ENCODE measurements at places on chromosomes 2 and 18. TPM values are rescaled to one million over a fixed set of nuclear protein-coding genes. Genes with fewer than 3 reads are reported as not detected.

The IL37 gene
- polyA plus RNA-seq, result not detected

The ABCB11 gene
- 0.13 TPM for polyA plus RNA-seq

The EGR4 gene
- not detected for polyA plus RNA-seq

The GPR35 gene
- 1.2 TPM for polyA plus RNA-seq

The IL1RL2 gene
- polyA plus RNA-seq, result 0.83 TPM

The SLC11A1 gene
- polyA plus RNA-seq, result 0.68 TPM

The SERPINB7 gene
- 0.32 TPM for polyA plus RNA-seq

The SPOPL gene
- polyA plus RNA-seq, result 29.0 TPM

The GEN1 gene
- polyA plus RNA-seq, result 11.9 TPM

The ANKRD36B gene
- 13.2 TPM for polyA plus RNA-seq
